Esophagus squamous epithelium (tissue), 5 donors: ENCODE measurements at places on chromosomes 13 and 19.

DNA sequence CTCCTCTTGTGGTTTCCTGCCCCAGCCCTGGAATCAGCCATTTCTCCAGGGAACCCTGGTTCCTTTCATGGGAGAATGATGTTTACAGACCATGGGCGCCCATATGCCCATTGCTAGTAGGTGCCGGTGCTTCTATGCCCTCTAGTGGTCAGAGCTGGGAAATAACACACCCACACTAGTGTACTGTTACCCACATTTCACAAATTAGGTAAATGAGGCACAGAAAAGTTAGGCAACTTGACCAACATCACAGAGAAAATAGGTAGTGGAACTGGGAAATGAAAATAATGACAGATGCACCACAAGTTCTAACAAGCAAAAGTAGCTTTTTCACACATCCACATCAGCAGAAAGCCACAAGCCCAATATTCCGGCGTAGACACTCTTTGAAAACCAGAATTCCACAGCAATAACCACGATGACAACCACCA is 1.3 kb upstream of the CEACAM3 start:
- DNase-seq, result no peak

DNA sequence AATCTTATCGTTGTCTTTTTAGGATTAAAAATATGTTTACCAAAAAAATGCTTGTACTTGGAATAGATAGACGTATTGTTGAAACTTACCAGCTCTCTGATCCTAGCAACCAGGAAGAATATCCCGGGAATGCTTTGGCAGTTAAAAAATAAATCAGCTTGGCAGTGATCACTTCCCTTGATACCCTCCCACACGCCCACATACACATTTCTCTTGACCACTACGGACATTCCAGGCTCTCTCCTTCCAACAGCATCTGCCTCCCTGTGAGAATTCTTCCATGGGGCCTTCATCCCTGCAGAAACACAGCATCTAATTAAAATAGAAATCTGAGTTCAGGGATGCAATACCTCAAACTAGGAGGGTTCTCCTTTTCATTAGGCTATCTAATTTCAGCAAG is 57.9 kb downstream of the THSD1 start:
- DNase-seq, result no peak

- no peak for DNase-seq
Observed at GRCh38 chr13:106033659-106034058, 501.8 kb downstream of the EFNB2 start.

DNA sequence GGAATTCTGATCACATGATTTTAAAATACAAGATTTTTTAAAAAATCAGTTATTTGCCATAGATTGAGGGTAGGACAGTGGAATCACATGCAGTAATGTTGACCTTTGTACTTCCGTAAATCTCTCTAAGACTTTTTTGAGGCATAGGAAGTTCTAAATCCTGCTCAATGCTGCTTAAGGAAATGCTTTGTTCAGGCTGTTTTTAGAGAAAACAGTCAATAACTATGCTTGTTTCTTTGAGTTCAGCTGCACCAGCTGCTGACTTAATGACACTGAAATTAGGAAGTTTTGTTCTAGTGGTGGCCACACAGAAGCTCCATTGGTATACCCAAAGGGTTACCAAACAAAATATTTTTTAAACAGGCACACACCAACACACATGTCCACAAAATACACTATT is 60.9 kb downstream of the KLF12 start:
- DNase-seq, result no peak

DNA sequence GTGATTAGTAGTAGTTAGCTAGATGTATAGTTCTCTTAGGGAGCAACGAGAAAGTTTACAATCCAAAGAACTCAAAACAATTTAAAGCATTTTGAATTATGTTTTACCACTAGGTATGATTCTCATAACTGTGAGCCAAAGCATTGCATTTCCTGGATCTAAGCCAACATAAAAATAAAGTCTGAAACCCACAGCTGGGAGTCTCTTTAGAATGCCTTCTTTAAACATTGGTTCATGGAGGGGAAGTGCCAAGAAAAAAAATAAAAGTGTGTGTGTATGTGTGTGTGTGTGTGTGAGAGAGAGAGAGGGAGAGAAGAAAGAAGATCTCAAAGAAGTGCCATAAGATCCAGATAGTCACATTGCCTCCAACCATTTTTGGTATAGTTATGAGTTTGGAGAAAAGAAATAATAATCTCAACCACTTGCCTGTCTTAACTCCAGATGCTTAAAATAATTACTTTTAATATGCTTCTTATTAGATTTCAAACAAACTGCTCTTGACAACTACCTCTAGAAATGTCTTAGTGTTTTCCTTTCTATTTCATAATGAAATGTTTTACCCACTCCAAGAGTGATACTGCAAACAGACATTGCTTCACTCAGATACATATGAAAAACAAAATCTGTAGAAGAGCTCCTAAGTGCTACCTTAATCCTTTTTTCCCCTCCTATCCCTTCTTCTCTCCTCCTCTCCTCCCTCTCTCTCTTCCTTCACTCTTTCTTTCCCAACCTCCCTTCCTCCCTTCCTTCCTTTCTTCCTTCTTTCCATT is 554.1 kb downstream of the KCTD12 start:
- no peak for DNase-seq

- DNase-seq, result no peak
Observed at GRCh38 chr13:95553581-95554385, 1.3 kb downstream of the CLDN10 start.

DNA sequence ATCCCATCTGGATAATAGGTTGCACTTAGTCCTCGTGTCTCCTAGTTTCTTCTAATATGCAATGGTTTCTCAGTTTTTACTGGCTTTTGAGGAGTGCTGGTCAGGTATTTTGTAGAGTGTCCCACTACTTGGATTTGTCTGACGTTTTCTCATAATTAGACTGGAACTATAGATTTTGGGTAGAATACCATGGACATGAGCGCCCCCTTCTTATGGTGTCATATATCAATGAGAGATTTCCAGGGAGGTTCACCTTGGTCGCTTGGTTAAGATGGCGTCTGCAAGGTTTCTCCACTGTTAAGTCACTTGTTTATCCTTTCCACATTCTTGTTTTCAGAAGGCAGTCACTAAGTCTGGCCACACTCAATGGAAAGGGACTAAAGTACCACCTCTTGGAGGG is 6.7 kb downstream of the SOHLH2 start:
- DNase-seq, result no peak

DNA sequence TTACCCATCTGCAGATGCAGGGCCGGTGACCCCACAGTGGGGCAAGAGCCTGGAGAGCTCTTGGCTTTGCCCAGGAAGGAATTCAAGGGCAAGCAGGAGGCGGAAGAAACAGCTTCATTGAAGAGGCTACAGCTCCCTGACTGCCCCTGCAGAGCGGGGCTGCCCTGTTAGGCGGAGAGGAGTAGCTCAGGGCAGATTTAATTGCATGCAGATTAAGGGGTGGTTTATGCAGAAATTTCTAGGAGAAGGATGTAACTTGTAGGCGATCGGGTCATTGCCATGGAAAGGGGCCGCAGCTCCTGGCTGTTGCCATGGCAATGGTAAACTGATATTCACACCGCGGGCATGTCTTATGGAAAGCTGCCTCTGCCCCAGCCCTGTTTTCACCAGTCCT is 94.1 kb downstream of the ATP11A start:
- DNase-seq, result no peak

DNA sequence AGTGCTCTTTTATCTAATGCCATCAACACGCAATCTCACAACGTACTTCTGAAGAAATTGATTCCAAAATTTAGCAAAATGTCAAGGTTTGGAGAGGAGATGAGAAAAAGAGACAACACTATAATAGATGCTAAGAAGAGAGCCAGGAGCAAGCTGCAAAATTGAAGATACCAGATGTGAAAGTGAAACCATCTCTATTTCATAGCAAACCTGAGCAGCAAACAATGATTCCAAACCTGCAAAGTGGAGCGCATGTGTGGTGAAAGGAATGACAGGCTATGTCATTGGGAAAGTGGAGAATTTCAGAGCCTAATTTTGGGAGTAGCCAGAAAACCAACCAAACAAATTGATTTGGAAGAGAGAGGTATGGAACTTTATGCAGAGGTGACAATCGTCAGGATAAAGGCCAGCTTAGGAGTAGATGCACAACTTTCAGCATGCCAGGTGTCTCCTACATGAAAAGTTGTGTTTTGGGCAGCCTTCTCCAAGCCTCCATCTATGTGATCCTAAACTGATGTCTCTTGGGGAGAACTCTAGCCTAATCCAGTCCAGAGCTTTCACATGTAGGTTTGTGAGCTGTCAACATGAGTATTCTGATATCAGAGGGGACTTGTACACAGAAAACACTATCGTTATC is 158.4 kb upstream of the FNDC3A start:
- DNase-seq, result no peak

GRCh38 chr13:106548064-106548696 is 12.7 kb upstream of the EFNB2 start:
- no peak for DNase-seq

GRCh38 chr13:99929866-99930265 is 41.7 kb downstream of the ZIC5 start:
- DNase-seq, result no peak

GRCh38 chr19:4583961-4584669 is 24.6 kb upstream of the SEMA6B start:
- DNase-seq, result no peak
